ENCODE measurements at places on chromosomes 2 and 18.

DNA sequence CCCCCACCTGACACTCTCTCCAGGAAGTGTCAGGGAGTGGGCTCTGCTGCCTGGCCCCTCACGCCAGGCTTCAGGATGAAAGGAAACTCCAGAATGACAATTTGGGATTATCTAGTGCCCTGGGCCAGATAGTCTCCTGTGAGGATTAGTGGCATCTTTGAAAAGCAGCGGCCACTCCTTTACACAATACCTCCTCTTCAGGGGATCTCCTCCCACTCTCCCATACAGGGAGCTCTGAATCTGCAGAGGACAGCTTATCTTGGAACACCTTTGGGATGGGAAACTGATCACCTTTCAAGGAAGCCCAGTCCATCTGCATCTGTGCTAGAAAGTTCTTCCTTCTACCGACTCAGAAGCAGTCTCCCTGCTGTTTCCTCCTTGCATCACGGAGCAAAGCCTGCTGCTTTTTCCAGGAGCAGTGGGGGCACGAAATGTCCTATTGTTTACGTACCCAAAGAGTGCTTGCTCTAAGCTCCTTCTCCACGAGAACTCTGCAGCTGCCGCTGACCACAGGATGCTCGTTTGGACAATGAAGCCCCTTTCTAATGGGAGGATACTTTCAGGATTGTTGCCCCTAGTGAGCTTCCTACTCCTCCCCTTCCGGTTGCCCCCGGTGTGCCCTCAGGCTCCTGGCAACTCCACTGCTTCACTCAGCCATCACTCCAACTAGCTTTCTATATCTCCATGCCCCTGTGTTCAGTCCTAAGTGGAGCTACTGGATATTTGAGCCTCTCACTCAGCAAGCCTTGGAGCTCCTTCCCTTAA lies 31.5 kb downstream of the SIX3 start:
- no peak for DNase-seq

DNA sequence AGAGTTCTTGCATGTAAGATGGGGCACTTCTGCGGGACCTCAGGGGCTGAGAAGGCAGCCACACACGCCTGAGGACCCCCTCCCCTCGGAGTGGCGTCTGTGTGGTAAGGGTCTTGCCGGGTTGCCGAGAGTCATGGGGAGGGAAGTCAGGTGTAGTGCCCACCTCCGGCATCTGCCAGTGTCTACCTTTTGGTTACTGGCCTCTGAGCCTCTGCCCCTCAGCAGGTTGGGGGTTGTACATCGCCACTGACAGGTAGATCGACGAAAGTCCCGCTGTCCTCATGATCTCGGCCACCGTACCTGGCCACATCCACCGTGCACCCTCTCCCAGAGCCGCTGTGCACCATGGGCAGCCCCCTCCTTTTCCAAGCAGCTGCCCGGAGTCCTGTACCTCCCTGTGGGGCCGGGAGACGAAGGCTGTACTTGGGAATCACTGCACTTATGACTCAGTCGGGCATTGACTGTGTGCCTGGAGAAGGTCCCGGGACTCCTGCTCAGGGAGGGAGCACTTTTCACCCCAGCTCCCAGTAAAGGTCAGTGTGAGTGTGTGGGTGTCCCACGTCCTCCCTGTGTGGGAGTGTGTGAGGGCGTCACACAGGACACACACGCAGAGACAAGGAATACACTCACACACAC lies 332.4 kb upstream of the MYT1L start:
- DNase-seq = no peak

- DNase-seq = peak; percentile 25
These were observed 709 bp downstream of the UGP2 start for GRCh38 chr2:63842149-63843061.

- no peak for DNase-seq
These were observed 556 bp downstream of the DNMT3A start for GRCh38 chr2:25341011-25341727.

GRCh38 chr2:19109518-19109917 lies 248.9 kb downstream of the OSR1 start:
- no peak for DNase-seq

- DNase-seq = no peak
These were observed 22.8 kb upstream of the E2F6 start for GRCh38 chr2:11488809-11489208.

DNA sequence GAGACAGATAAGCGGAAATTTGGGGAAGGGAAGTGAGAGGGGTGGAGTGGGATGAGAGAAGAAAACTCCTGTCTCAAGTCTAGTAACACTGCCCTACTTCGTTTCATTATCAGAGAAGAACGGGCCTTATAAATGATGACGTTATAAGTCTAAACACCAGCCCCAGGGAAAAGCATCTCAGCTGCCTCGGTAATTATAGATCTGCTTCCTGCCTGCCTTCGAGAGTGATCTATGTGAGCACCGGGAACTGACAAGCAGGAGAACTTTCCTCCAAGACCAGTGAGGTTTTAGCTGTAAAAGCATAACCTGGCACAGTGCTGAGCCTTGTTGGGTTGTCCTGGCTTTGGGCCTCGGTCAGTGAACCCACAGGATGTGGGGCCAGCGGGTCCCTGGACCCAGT lies 227.9 kb upstream of the SIX2 start:
- DNase-seq = no peak

DNA sequence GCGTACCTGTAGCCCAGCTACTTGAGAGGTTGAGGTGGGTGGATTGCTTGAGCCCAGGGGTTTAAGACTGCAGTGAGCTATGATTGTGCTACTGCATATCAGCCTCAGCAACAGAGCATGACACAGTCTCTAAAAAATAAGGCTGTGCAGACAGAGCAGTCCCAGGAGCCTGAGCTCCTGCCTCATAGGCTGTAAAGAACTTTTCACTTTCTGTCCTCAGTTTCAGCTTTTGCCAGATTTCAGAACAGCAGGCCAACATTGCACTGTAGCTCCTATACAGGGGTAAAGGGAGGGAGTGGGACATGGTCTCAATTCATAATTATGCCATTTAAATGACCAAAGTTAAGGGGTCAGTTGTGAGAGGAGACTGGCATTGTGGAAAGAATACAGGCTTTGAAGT lies 150.6 kb downstream of the GALNT1 start:
- no peak for DNase-seq

GRCh38 chr2:189608795-189609422 lies 28.3 kb upstream of the SLC40A1 start:
- no peak for DNase-seq

GRCh38 chr18:48475635-48476549 lies 62.9 kb upstream of the CTIF start:
- peak; percentile 29 for DNase-seq

DNA sequence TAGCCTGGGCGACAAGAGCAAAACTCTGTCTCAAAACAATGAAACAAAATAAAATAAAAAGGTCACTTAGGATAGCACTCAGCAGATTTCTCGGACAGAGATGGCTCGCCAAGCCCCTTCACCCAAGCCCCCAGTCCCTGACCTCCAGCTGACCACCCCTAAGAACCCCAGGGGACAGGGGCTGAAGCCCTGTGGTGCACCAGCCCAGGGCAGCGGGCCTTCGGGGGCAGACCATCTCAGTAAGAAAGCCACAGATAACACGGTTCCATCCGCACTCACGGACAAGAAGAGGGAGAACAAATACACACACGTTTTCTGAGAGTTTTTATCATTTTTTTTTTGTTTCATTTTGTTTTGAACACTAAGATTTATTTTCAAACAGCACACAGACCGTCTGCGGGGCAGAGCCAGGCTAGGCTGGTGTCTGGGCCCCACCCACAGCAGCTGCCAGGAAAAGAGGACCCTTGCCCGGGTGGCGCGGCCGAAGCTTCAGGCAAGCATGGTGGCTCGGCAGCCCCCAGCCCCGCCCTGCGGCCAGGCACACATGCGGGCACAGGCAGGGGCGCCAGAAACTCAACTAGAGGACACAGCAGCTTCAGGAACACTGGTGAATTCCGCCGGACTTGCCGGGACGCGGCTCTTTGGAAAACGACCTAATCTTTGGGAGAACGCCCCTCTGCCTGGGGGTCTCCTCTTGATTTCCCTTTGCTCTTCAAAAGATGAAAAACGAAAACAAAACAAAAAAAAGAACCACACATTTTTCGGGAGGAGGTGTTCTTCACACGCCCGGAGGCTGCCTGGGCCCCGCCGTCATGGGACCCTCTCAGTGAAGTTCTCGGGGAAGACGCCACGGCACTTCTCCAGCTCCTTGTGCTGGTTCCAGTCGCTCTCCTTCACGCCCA lies 59.0 kb downstream of the BIN1 start:
- no peak for DNase-seq

- no peak for DNase-seq
These were observed 71.1 kb downstream of the OSR1 start for GRCh38 chr2:19287324-19287723.

DNA sequence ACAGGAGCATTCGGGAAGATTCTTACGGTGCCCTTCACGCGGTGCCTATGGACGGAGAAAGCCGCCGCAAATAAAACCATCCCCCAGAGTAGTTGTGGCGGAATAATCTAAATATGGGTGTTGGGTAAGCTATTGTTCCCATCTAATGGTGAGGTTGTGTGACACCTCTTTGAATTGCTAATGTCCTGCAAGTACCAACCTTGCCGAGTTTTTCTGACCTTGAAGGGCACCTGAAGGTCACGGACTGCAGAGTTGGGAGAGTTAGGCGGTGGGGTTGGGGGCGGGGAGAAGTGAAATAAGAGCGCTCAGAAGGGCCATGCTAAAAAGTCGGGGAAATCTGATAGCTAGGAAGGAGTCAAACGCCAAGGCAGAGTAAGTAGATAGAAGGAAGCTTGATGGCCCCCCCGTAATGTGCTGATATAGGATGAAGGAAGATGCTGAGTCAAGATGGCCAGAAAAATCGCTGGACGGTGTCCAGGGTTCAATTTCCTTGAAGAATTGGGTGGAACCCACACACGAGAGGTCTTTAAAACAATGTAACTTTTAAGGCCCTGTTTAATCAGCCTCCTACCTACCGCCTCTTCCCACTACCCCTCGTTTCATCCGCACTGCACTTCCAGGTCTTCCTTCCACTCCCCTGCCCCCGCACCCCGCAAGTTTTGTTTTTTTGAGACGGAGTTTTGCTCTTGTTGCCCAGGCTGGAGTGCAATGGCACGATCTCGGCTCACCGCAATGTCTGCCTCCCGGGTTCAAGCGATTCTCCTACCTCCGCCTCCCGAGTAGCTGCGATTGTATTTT lies 600 bp downstream of the KATNAL2 start:
- DNase-seq = no peak

- DNase-seq = no peak
These were observed 5.1 kb downstream of the FER1L5 start for GRCh38 chr2:96647681-96648080.

GRCh38 chr2:234680688-234681619 lies 184.1 kb upstream of the ARL4C start:
- DNase-seq = no peak

- no peak for DNase-seq
These were observed 123.0 kb upstream of the PKDCC start for GRCh38 chr2:41924709-41925408.

Measured in activated CD4-positive, alpha-beta memory T cell treated with anti-CD3 and anti-CD28 coated beads, Interleukin-2, amount 10 ng/mL, durations not matched to agents 7 days and 5 days (primary cell).